Vagina (tissue), 2 donors: ENCODE measurements at places on chromosomes 2 and 18.
A peak's percentile ranks its signal among the peaks of the same experiment; 100 is the strongest.

GRCh38 chr2:104790100-104790811, 63.7 kb upstream of the POU3F3 start:
- DNase-seq = no peak

DNA sequence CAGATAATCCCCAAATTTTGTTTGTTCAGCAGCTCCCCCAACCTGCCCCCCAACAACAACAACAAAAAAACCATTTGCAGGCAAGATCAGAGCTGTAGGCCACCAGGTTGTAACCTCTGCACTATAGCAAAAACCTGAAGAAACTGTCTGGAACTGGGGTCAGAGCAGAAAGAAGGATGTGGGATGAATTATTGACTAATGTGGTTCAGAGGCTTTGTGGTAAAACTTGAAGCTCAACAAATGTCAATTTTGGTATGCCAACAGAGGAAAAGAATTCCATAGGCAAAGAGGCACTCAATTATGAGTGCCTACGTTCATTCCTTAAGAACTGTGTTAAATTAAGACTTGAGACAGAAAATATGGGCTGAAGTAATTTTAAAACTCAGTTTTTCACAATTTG, 255.1 kb downstream of the STK39 start:
- DNase-seq = no peak

DNA sequence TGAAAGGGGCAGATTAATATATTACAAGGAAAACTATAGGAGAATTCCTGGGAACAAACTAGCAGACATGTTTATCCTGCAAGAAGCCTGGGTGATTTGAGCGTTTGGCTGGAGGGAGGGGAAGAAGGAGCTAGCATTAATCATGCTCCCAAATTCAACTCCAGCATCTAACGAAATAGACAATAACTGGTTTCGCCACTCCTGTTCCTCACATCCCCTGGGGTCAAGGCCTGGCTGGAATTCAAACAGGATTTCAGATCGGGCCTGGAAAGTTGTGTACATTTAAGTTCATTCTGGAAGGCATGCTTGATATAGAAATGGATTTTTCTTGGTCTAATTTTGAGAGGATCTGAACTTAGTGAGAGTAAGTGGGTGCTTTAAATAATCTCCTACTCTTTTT, 126.1 kb upstream of the CTAGE1 start:
- DNase-seq = no peak

DNA sequence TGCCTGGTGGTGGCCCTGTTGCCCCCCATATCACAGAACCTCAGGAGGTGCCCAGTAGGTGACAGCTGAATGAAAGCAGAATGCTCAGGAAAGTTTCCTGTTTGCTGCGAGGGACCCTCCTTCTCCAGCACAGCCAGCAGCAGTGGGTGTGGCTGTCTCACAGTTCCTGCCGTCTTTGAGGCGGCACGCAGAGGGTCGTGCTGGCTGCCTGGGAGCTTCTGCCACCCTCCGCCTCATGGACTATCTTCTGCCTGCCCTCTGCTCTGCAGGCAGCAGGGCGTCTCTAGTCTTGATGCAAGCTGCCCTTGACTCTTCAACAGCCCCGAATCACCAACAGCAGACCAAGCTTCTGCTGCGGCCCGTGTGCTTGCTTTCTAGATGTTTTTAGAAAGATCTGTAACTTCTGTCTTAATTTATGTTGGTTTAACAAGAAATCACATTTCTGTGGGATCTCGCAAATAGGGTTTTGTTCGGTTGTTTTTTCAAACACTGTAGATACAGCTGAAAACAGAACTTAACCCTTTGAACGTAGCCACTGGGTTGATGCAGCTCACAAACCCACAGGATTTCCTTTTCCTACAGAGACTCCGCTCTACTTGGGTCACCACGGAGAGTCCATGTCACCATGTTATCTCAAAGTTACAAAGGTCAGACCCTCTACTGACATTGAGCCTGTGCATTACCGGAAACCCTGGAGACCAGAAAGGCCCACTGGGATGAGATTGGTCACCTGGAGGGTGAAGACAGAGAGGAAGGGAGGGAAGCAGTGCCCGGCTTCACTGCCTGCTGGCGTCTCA, 144.9 kb downstream of the ACOXL start:
- no peak for DNase-seq

- no peak for DNase-seq
Measured at GRCh38 chr2:17303054-17303453, 215.2 kb downstream of the RAD51AP2 start.

DNA sequence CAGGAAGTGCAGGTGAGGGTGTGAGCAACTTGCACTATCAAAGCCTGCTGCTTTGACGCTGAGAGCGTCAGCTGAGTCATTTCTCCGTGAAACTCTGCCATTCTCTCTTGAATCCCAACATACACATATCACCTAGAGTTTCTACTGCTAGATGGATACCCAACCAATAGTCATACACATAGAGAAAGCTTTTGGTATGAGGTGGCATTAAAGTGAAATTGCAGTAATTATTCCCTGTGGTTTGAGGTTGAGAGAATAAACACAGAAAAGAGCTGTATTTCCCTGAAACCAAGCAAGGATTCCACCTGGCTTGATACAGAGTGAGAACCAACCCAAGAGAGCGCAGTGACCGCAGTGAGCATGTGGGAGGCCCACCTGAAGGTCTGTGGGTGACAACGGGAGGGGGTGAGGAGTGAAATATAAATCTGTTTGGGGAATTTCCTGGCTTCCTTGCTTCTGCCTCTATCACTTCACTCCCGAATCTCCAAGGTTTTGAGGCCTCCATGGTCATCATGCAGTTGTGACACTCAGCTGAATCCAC, 28.8 kb upstream of the TMEM18 start:
- no peak for DNase-seq

- DNase-seq = no peak
Measured at GRCh38 chr18:62085756-62086155, 101.1 kb downstream of the PIGN start.

- no peak for DNase-seq
Measured at GRCh38 chr2:222915092-222915957, 54.5 kb downstream of the ACSL3 start.

DNA sequence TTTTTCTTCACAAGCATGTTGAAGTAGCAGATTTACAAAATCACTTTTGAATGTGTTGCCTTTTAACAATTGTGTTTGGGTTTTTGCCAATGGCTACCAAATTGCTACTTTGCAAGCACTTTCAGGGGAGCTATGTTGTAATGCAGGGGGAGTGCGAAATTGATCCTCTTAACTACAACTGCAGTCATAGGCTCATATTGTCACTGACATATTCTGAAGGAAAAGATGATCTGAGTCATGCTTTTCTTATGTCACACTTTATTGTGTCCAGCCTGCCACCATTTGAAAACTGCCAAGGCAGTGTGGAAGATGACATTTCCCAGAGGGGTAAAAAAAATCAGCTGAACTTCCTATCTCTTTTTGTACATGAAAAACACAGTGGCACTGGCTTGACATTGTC, 74.9 kb downstream of the GPD2 start:
- DNase-seq = no peak

GRCh38 chr18:61921621-61922235, 28.9 kb upstream of the RNF152 start:
- DNase-seq = no peak

DNA sequence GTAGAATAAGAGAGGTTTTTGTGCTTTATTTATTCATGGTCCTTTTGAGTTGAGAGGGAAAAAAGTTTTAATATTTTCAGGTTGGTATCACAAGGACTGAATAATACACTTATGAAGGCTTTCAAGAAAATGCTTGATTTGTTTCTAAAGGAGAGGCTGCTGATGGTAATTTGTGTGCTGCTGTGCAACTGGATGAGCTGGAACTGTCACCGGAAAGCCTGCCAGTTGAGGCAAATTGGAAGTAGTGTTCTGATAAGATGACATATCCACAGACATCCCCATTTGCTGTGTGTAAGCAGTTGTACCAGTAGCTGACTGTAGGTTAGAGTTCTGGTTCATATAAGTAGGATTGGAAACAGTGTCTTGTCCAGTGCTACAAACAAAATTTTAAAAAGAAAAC, 21.6 kb upstream of the CACNB4 start:
- DNase-seq = no peak

GRCh38 chr2:118013221-118013723, 598 bp downstream of the CCDC93 start:
- DNase-seq = no peak

DNA sequence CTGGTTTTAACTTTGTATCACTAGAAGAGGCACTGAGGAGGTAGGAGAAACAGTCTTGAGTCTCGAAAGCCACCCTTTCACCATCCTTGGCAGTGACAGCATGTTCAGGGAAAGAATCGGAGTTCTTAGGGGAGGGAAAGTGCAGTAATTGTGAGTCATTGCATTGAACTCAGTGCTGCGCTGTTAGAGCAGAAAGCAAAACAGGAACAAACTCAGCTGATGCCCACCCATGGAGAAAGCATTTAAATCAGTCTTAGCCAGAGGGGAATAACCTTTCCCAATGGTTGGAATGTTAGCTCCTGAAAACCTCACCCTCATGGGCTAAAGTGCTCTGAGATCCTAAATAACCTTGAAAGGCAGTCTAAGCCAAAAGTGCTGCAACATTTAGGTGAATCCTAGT, 845.6 kb upstream of the CNTNAP5 start:
- DNase-seq = no peak

GRCh38 chr18:10315522-10315921, 138.9 kb upstream of the APCDD1 start:
- DNase-seq = peak; percentile 2
